ENCODE measurements at places on chromosomes 7 and 10. TPM values are rescaled to one million over a fixed set of nuclear protein-coding genes. Genes with fewer than 3 reads are reported as not detected.

The HABP2 gene
- total RNA-seq, result not detected

The FZD1 gene
- total RNA-seq, result 4.1 TPM

The ZNF722 gene
- not detected for total RNA-seq

- peak; percentile 50 for DNase-seq
Observed at GRCh38 chr10:128263891-128264688, 137.9 kb upstream of the MKI67 start.

DNA sequence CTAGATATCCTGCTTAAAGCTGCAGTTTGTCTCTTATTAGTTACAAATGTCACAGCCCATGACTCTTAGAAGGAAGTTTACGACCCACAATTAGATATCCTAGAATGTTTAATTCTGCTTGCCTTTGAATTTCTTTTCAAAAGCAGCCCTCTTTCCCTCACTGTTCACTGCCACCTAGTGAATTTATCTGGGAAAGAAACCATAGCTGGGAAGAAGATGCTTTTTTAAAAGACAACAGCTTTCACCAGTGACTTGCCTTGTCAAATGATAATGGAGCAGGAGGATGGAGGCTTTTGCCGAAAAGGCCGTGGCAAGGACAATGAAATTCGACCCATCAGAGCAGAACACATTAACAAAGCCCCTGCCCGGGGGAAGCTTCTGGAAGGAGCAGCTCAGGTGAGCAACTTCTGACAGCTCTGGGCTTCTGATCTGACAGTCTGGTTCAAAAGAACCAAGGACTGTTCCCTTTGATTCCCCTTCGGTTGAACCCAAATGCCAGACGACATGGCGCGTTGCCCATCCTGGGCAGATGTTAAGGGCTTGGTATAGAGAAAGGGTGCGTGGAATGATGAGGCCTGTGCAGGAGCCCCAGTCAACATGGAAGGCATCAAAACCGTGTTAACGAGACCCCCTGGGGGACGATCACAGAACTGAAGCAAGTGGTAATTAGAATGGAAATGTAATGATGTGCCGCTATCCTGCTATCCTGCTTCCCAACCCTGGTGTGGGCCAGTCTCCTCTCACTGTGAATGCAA, 236.8 kb downstream of the FRMD4A start:
- peak; percentile 32 for DNase-seq

- DNase-seq, result no peak
Observed at GRCh38 chr10:94307046-94307615, 55.6 kb downstream of the NOC3L start.

- DNase-seq, result peak; percentile 52
Observed at GRCh38 chr7:134685250-134685649, 38.6 kb downstream of the BPGM start.

DNA sequence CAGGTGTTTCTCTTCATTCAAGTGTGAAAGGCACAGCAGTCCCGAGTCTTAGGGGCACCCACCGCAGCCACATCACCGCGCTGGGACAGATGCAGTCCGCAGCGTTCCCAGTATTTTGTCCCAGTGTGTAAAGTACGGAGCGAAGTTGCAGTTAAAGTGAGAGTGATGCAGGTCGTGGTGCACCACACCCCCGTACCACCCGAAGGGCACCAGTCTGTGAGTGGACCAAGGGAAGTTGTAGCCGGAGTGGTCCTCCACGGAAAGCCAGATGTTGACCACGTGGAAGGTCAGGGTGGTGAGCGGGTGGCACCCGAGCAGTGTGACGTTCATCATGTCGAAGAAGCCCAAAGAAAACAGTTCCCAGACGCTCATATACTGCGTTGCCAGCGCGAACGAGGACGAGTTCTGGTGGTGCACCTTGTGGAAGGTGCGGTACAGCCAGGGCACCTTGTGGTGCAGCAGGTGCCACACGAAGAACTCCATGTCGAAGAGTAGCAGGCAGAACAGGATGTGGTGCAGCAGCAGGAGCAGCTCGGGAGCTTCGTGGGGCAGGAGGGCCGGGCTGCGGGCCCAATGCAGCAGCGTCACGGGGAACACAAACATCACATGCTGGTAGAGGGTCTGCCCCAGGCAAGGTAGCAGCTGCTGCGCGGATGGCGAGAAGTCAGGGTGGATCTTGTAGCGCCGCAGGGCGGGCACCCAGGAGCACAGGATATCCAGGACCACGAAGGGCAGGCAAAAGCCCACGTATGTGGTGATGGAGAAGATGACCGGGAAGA, 526 bp downstream of the CH25H start:
- no peak for DNase-seq

GRCh38 chr7:132515181-132515580, 61.1 kb downstream of the PLXNA4 start:
- DNase-seq, result no peak

- no peak for DNase-seq
Observed at GRCh38 chr7:34136698-34137097, 231.4 kb downstream of the BMPER start.

GRCh38 chr10:100146875-100147650, 38.8 kb downstream of the ERLIN1 start:
- DNase-seq, result peak; percentile 36

GRCh38 chr10:49254556-49255318, 44.2 kb upstream of the C10orf71 start:
- DNase-seq, result no peak

DNA sequence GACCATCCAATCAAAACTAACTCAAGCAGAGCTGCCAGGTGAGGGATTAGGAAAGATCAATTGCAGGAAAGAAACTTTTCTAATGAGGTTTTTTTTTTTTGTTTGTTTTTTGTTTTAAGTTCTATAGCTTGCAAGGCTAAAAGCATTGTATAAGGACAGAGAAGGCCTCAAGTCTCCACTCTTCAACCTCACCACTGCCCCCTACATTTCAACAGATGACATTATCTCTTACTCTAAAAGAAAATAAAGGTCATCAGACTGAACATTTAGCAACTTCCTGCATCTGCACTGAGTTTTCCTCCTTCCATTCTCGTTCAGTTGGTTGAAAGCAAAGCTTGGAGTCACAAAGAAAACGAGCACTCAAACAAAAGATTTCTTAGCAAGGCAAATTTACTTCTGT, 45.2 kb upstream of the EXOC4 start:
- no peak for DNase-seq

- DNase-seq, result no peak
Observed at GRCh38 chr10:82278401-82279182, 403.6 kb downstream of the NRG3 start.

GRCh38 chr7:90931986-90932916, 332.0 kb upstream of the FZD1 start:
- DNase-seq, result no peak
